ENCODE measurements at places on chromosomes 2 and 18.

DNA sequence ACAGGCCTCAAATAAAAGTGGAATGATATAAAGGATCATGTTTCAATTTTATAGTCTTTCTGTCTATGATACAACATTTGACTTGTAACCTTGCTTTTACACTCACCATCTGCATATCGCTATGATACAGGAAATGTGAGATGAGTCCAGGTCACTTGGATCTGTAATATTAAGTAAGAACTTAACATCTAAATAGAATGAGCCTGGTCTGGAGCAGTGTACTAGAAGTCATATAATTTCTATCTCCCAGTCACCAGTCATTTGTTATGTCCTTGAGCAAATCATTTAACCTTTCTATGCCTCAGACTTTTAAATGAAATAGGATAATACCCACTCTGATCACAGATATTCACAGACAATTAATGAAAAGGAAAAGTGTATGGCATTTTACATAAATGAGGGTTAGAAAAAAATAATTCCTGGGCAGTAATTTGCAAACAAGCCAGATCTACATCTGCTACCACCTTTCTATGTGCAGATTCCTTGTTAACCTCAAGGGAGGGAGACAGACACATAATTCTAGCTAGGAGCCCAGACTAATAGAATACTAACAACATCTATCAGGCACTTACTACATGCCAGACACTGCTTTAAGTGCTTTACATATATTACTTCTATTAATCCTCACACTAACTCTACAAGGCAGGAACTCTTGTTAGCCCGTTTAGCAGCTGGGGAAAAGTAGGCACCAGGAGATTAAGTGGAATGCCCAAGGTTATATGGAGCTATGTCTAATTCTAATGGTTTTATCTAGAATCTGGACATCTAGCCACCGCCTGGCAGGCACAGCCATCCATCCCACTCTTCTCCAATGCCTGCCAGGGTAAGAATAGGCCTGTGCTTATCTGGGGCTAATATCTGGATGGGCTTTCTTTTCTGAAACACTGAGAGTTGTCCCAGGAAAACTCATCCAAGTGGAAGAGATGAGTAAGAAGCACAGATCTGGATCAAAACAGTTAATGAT, 313.6 kb upstream of the CDH20 start:
- DNase-seq: no peak

DNA sequence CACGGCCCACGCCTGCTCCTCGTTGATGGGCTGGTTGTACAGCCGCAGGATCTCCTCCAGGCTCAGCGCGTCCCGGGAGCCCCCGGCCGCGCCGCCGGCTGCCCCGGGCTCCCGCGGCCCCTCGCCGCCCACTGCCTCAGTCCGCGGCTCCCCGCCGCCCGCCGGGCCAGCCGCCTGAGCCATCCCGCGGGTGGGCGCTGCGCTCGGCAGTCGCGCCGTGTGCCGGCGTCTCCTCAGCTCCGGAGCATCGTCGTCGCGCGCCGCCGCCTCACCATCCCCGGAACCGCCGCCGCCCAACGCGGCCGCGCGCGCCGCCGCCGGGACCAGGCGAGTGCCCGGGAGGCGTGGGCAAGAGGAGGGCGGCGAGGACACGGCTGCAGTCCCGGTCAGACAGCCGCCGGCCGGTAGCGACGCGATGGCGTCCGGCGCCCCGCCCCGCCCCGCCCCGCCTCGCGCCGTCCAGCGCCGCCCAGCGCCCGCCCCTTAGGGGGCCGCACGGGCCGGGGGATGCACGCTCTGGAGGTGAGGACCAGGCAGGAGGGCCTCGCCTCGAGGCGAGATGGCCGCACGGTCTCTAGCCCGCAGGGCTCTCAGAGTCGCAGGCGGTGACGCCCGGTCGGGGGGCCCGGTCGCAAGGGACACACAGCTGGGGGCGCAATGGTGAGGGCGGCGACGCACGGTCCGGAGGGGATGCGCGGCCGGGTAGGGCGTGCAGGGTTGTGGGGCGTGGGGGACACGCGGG, at the start of gene SPIRE1:
Gene SPIRE1 (minus strand): TSS at position 424 of the 742 bp plus-strand sequence. CDS start 241 bp downstream, at position 183.
- DNase-seq: no peak

DNA sequence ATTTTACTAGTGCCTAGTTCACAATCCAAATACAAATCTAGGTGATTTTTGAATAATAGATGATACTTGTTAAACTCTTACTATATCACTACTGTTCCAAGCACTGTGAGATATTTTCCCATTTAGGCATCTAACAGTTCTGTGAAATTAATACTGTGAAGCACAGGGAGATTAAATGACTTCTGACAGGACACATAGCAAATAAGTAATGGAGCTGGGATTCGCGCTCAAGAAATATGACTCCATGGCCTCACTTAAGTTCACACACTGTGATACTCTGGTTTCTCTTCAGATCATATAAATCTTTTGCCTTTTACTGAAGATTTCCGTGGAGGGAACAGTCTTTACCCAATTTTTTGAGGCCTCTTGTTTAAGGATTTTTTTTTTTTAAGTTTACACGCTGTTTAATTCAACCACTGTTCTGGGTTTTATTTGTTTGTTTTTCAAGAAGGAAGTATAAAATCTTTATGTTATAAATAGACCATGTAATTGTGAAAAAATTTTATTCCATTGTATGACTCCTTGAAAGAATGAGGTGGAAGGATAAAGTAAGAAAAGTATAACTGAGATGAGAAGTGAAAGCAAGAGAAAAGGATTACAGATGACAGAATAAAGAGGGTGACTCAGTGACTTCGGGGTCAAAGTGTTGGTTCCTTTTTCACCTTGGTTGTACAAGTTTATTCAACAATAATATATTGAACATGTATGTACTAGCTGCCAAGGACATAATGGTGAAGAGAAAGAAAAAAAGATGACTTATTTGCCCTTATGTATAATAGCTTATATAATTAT, 30.2 kb downstream of the RBM45 start:
- DNase-seq: no peak

DNA sequence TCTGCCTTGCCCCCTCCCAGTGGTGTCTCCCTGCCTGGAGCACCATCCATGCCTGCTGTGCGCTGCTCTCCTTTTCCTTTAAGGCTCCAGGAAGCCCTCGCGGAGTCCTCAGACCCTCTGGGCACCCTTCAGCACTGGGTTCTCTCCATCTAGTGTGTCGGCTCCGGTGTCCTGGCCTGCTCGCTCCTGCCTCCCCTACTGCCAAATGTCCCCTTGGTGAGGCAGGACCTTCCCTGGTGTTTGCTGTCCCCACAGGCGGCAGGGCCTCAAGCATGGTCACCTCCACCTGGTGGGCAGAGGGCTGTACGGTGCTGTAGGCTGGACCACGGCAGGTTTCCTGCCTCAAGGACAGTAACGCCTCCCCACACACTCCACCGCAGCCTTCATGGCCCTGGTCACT, 90.2 kb downstream of the DGKD start:
- no peak for DNase-seq

DNA sequence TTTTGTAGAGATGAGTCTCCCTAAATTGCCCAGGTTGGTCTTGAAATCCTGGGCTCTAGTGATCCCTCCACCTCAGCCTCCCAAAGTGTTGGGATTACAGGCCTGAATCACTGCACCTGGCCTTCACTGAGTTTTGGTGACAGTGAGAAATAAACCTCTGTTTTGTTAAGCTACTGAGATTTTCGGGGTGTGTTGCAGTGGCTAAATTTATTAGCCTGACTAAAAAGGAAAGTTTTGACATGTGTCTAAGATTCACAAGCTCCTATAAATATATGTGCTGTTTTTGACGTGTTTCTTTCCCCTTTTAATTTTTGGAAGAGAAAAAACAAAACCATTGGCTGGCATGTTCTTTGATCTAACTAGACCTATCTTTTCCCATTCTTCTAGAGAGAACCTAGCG, 190.5 kb upstream of the MC4R start:
- no peak for DNase-seq

GRCh38 chr2:158726911-158727592, 68.1 kb upstream of the DAPL1 start:
- DNase-seq: no peak

DNA sequence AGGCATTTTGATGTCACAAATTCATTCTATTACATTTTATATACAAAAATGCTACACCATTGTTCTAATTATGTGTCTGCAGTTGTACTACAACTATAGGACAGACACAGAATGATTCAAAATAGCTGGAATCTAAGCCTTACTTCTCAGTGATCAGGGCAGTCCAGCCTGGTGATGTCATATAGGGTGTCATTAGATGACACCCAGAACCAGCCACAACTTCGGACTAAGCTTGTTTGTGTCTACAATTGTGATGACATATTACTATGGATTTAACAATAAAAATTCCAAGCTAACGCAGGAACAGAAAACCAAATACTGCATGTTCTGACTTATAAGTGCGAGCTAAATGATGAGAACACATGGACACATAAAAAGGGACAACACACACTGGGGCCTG, 31.0 kb downstream of the M1AP start:
- DNase-seq: no peak

DNA sequence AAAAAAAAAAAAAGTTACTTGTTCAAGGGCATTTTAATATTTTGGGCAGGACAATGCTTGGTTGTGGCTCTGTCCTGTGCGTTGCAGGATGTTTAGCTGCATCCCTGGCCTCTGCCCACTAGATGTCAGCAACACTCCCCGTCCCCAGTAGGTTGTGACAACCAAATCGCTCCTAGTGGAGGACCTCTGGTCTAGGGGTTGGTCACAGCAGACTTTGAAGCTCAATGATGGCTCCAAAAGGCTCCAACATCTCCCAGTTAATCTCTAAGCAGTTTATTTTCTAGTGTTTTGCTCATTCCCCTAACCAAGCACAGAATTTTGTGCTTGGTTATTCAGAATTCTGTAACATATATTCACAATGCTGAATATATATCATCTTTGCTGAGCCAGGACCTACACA, 67.0 kb downstream of the CHRNA1 start:
- peak; percentile 29 for DNase-seq

DNA sequence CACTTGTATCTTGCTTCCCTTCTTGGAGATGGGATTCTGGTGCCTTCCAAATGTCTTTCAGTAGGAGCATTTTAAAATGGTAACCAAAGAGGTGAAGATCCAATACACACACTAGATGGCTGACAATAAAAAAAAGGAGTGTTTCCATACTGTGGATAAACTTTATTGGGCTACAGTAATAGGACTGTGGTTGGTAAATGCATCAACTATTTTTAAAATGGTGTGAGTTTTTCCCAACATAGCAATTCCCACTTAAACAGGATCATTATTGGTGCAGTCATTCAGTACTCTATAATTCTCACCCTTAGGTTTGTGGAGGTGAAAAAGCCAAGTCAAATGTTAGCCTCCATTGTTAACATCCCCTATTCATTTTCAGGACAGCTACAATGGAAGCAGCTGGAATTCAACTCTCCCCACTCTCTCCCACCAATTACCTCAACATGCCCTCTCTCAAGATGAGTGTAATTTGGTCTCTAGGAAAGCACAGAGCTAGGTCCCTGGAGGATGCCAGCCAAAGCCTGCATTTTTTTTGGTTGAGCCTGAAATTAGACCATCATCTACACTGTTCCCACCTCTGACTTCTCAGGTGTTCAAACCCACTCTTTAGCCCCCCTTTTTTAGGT, 273.3 kb downstream of the TCF4 start:
- DNase-seq: no peak

DNA sequence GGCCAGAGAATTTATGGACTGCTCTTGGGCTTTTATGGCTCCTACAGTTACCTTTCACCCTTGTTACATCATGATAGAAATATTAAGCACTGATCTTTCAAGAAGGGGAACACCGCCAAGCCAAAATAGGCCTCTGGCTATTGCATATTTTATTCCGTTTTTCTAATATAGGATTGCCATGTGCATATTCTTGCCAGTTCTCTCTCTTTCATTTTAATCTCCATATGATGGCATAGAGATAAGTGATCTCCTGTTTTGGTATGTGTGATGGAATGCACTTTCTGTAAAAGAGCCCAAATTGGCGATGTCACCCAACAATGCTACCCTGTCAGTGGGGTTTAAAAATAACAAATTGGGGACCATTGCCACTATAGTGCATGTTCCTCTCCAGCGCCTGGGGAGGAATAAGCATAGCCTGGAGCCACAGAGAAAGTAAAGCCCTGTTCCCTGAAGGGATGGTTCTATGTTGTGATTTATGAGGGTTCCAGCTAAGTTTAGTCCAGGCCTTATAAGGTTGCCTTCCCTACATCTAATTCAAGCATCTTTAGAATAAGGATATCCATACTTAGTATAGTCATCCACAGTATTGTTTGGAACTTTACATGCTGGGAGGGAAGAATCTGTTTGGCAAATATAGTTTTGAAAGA, 26.9 kb downstream of the CMPK2 start:
- no peak for DNase-seq

DNA sequence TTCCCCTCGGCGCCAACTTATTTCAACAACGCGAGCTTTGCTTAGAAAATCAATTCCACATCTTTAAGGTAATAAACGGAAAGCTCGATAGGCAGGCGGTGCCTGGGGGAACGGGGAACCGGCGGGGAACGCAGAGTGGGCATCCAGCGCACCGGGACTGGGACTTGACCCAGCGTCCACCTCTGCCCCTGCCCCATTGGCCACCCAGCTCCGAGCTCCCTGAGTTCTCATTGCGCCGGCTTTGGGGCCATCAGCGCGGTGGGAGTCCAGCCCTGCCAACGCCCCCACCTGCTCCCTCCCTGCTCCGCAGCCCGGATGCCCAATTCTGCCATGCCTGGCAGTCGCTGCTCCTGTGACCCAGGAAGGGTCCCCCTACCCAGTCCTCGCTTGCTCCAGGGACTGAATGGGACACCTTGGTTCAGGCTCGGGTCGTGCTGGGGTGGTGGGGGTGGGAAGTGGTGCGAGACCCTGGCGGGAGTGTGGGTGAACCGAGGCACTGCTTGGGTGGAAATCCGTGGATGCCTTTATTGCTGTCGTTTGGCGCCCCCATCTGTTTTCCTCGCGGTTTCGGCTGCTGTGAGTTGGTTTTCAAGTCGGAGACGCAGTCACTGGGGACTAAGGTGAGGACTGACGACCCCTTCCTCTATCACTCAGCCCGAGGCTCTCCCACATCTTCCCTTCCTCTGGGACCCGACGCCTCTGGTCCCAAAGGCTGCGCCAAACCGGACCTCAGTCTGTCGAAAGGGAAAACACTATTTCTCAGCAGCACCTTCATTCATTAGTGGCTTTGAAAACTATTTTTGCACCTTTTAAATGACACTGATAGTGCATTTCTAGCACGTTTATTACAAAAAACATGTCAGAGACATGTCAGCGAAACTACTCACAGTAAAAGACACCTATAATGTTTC, 2.4 kb upstream of the EVX2 start:
- no peak for DNase-seq

All from stimulated activated CD4-positive, alpha-beta T cell treated with anti-CD3 and anti-CD28 coated beads, Interleukin-15, amount 100 ng/mL, for 1 hour (primary cell).